Lower lobe of right lung (tissue), 2 donors: ENCODE measurements at places on chromosomes 11 and 22. TPM values are rescaled to one million over a fixed set of nuclear protein-coding genes. Genes with fewer than 3 reads are reported as not detected.

CCDC116 gene
- total RNA-seq: 0.41 TPM

GRCh38 chr22:48835364-48835763 lies 992.3 kb downstream of the BRD1 start:
- H3K27ac ChIP-seq: no peak overlapping the region
- no peaks in the 10 kb centered on the region for H3K4me1 ChIP-seq
- H3K4me3 ChIP-seq: no peak overlapping the region
- no peak for DNase-seq

GRCh38 chr22:20298110-20298802 lies 21.6 kb downstream of the DGCR6L start:
- no peak for DNase-seq
- H3K4me1 ChIP-seq: peaks cover 11% of the 10 kb centered on the region
- H3K4me3 ChIP-seq: peak overlapping the region; percentile 62
- H3K27me3 ChIP-seq: peaks cover 18% of the 10 kb centered on the region
- no peaks in the 10 kb centered on the region for H3K36me3 ChIP-seq
- no peak overlapping the region for H3K27ac ChIP-seq

TNNI2 gene
- 17.7 TPM for total RNA-seq

GRCh38 chr11:112884012-112884767 lies 77.0 kb upstream of the NCAM1 start:
- H3K27ac ChIP-seq: no peak overlapping the region
- H3K4me1 ChIP-seq: no peaks in the 10 kb centered on the region
- H3K4me3 ChIP-seq: no peak overlapping the region
- DNase-seq: no peak

DNA sequence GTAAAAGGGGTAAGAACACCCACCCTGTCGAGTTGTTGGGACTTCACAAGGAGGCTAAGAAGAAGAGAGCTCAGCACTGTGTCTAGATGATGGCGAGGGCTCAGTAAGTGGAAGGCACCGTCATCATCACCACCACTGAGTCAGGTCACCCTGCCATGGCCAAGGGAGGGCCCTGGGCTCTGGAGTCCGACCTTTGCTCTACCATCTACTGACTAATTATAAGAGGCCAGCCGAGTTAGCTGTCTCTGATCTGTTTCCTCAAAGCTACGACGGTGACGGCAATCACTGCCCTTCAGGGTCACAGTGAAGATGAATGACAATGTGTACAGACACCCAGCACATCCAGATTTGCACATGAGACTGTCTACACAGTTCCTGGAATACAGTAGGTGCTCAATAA lies 29.3 kb downstream of the KIAA0930 start:
- H3K27ac ChIP-seq: no peak overlapping the region
- peak overlapping the region; percentile 39 for H3K4me3 ChIP-seq
- no peaks in the 10 kb centered on the region for H3K27me3 ChIP-seq
- peaks cover 11% of the 10 kb centered on the region for H3K36me3 ChIP-seq
- H3K4me1 ChIP-seq: peaks cover 30% of the 10 kb centered on the region

GRCh38 chr11:12319461-12319951 lies 57.9 kb upstream of the PARVA start:
- no peak for DNase-seq
- H3K4me3 ChIP-seq: no peak overlapping the region
- no peak overlapping the region for H3K27ac ChIP-seq
- no peaks in the 10 kb centered on the region for H3K27me3 ChIP-seq
- H3K4me1 ChIP-seq: peaks cover 11% of the 10 kb centered on the region

DNA sequence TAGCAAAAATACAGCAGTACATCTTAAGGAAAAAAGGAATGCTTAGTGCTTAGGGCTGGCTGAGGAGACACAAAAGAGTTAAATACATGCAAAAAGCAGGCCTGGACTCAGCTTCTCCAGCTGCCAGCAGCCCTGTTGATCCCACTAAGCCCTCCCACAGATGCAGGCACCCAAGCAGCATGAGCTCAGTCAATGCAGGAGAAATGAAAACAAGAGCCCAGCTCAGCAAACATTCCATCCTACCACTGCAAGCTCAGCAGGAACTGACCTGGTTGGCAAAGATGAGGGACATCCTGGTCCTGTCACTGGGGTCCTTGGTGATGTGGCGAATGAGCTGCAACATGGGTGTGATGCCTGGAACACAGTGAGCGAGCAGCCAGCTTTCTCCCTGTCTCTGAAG lies 5.8 kb downstream of the CYB5R2 start:
- no peaks in the 10 kb centered on the region for H3K27me3 ChIP-seq
- peaks cover 4% of the 10 kb centered on the region for H3K4me1 ChIP-seq
- no peak overlapping the region for H3K4me3 ChIP-seq
- no peaks in the 10 kb centered on the region for H3K36me3 ChIP-seq
- no peak overlapping the region for H3K27ac ChIP-seq
